ENCODE measurements at places on chromosomes 2 and 18.

DNA sequence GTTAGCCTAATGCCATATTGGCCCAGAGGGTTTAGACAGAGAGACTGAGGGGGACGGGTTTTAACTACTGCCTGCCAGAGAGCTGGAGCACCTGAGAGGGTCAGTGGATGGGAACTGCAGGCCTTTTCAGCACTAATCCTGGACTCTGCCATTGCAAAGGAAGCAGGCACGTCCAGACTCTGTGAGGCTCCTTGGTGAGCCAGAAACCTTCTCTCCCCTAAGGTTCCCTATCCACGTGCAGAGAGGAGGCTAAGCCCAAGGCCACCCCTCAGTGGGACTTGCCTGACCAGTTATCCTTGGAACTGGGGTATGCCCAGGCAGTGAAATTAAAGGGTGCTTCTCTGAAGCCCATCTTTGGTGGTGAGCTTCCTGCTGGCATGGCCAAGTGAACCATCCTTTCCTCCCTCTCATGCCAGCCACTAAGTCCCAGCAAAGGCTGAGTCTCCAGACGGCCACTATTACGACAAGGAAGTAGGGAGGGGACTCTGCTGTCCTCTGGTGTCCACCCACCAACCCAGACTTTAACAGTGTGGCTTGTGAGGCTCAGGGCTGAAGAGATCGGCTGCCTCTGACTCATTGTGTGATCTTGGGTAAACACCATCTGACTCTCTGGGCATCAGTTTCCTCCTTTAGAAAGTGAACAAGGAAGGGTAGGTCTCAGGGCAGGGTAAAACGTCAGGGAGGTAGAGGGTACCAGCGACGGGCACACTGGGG is 3.9 kb upstream of the MLPH start:
- no peak for DNase-seq

GRCh38 chr18:43271593-43272432 is 5.5 kb downstream of the SYT4 start:
- DNase-seq = no peak

GRCh38 chr2:85961053-85961452 is 72.3 kb upstream of the ST3GAL5 start:
- DNase-seq = no peak

DNA sequence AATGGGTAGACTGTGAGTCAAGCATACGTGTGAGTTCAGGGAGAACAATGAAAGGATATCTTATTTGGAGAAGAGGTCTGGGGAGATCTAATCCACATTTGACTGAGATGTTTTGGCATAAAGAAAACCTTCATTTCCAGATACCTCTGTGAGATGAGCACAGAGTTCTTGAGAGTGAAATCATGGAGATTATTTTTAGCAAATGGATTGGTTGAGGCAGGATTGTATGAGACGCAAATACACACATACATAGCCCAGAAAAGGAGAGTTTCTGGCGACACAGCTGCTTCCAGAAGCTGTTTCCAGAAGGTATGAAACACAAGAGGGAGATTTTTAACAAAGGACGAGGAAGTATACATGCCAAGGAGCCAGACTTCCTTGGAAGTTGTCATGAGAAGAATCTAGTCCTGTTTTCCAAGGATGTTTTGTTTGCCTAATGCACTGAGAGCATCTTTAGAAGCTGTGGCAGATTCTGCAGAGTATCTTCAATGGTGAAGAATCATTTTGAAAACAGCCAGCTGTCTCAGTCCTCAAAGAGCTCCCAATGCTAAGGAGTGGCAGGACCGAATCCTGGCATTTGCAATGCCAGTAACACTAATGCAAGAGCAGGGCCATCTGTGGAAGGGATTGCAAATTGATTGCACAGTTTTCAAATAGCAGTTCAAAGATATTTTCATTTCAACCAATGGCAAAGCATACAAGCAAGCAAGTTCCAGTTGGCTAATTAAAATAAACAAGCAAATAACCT is 177.2 kb downstream of the SETBP1 start:
- DNase-seq = no peak

DNA sequence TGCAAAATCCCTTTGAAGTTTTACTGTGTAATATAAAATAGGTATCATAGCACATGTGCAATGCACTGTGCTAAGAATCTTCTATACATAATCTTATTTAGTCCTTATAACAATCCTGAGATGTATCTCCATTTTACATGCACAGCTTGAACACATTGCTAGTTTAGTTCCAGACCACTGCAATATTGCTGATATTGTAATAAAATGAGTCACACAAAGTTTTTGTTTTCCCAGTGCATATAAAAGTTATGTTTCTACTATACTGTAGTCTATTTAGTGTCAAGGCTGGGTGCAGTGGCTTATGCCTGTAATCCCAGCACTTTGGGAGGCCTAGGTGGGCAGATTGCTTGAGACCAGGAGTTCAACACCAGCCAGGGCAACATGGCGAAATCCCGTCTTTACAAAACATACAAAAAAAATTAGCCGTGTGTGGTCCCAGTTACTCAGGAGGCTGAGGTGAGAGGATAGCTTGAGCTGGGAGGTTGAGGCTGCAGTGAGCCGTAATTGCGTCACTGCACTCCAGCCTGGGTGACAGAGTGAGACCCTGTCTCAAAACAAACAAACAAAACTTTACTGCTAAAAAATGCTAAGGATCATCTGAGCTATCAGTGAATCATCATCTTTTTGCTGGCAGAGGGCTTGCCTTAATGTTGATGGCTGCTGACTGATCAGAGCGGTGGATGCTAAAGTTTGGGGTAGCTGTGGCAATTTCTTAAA is 1.7 kb upstream of the USP14 start:
- no peak for DNase-seq

DNA sequence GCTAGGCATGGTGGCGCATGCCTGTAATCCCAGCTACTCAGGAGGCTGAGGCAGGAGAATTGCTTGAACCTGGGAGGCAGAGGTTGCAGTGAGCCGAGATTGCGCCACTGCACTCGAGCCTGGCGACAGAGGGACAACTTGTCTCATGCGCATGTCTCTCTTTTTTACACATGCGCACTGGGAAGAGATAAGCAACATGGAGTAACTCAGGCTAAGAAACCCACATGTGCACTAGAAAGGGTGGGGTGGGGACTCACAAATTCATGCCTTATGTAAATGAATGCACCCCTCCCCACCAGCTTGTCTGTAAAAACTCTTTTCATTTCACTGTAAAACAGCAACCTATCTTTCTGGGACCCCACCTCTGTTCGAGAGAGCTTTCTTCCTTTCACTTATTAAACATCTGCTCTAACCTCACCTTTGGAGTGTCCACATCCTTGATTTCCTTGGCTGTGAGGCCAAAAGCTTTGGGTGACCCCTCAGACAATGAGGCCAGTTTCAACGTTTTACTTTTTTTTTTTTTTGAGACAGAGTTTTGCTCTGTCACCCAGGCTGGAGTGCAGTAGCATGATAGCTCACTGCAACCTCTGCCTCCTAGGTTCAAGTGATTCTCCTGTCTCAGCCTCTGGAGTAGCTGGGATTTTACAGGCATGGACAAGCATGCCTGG is 91.6 kb upstream of the RMP24 start:
- DNase-seq = no peak

DNA sequence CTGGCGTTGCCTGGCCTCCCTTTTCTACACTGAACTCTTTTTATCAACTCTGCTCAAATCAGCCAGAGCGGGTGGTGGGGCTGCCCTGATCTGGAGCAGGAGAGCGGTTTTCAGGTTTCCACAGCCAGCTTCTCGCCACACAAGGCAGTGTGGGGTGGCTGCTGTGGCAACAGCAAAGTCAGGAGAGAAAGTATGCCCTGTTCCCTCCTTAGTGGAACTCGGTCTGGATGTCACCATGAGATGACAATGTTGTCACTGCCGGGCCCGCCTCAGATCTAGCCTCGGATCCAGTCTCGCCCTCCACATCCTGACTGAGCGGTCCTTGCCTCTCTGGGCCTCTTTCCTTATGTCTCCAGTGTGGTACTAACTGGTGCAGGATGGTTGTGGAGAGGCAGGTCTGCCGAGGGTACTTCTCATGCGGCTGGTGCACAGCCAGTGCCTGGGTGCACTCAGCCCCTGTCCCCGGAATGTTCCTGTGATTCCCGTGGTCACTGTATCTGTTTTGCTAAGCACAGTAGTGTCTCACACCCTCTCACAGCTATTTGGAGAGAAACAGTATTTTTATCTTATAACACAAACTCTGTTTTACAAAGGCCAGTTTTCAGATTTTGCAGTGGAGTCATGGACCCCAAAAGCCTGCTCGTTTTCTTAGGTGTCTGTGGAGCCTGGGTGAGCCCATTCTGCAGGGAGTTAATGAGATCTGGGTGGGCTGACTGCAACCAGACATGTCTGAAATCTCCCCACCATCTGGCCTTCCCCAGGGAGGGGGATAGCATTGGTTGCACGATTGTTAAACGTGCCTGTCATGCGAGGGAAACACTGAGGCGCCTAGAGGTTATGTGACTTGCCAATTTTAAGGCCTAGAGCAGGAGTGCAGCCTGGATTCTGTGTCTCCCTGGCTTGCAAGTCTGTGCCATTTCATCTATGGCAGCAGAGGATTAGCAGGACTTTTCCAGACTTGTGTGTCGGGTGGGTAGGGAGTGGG is 261.1 kb upstream of the AGAP1 start:
- DNase-seq = no peak

DNA sequence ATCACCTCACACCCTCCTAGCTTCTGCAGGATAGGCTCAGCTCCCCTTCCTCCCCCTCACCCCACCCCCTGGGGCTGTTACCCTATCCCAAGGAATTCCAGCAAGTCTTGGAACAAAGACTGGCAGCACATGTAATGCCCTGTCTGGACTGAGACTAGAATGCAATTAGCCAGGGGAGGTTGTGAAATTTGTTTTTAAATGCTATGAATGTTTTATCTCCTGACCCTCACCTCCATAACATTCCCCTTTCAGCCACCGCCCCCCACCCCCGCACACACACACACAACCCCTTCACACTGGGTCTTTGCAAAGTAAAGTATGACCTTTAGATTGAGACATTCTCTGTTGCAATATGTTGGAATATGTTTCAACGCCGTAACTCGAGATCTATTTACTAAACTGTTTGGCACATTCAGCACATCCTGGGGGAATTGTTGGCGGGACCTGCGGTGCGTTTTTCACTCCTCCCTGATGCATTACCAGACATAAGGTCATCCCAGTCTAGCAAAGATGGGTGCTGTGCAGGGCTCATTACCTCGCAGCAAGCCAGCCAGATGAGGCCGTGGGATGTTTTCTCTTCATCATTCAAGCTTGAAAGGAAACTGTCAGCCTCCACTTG is 290.7 kb upstream of the SLC14A2 start:
- no peak for DNase-seq

All from activated CD8-positive, alpha-beta memory T cell treated with anti-CD3 and anti-CD28 coated beads for 4 hours (primary cell).